ENCODE measurements at places on chromosomes 1 and 21. TPM values are rescaled to one million over a fixed set of nuclear protein-coding genes. Genes with fewer than 3 reads are reported as not detected.

- H3K4me3 ChIP-seq: no peak overlapping the region
- no peaks in the 10 kb centered on the region for H3K27me3 ChIP-seq
Observed at GRCh38 chr1:205304046-205304694, 17.4 kb downstream of the NUAK2 start.

ZNF648 gene
- total RNA-seq: 1.8 TPM

DNA sequence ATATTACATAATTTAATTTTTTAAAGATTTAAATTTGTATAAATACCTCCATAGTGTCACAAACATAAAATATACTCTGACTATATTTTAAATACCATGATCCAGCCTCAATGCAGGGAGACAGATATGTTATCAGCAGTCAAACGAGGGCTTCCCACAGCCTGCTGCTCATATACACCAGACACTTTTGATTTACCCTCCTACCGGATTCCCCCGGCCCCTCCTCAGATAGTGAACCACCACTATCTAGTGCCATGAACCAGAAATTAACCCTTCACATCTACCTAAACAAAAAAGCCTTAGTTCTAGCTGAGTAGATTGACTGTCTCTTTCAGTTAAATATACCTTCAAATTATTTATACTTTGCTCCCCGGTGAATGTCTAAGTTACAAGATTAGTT, 52.4 kb upstream of the C1orf53 start:
- H3K4me3 ChIP-seq: no peak overlapping the region
- H3K27me3 ChIP-seq: no peaks in the 10 kb centered on the region
- no peaks in the 10 kb centered on the region for H3K4me1 ChIP-seq
- H3K36me3 ChIP-seq: no peaks in the 10 kb centered on the region

- no peaks in the 10 kb centered on the region for H3K36me3 ChIP-seq
- no peak overlapping the region for H3K27ac ChIP-seq
- H3K4me3 ChIP-seq: no peak overlapping the region
- no peaks in the 10 kb centered on the region for H3K27me3 ChIP-seq
- no peak for DNase-seq
- H3K4me1 ChIP-seq: no peaks in the 10 kb centered on the region
Observed at GRCh38 chr1:224710196-224710595, 94.1 kb downstream of the CNIH3 start.

EBNA1BP2 gene
- total RNA-seq: 29.1 TPM

- DNase-seq: no peak
- no peaks in the 10 kb centered on the region for H3K4me1 ChIP-seq
- no peak overlapping the region for H3K27ac ChIP-seq
- H3K4me3 ChIP-seq: no peak overlapping the region
- no peaks in the 10 kb centered on the region for H3K27me3 ChIP-seq
- no peaks in the 10 kb centered on the region for H3K36me3 ChIP-seq
Observed at GRCh38 chr1:200221614-200222282, 188.1 kb downstream of the ZNF281 start.

GRCh38 chr1:43660355-43660754, 10.4 kb downstream of the KDM4A start:
- no peak overlapping the region for H3K27ac ChIP-seq
- no peaks in the 10 kb centered on the region for H3K36me3 ChIP-seq
- H3K4me1 ChIP-seq: no peaks in the 10 kb centered on the region
- DNase-seq: no peak
- H3K4me3 ChIP-seq: no peak overlapping the region

- no peak overlapping the region for H3K27ac ChIP-seq
- H3K4me1 ChIP-seq: no peaks in the 10 kb centered on the region
- no peak for DNase-seq
Observed at GRCh38 chr1:193905288-193906085, 719.1 kb upstream of the B3GALT2 start.

- no peak overlapping the region for H3K4me3 ChIP-seq
- no peaks in the 10 kb centered on the region for H3K36me3 ChIP-seq
- no peaks in the 10 kb centered on the region for H3K27me3 ChIP-seq
- H3K4me1 ChIP-seq: no peaks in the 10 kb centered on the region
Observed at GRCh38 chr1:83791821-83792437, 207.0 kb downstream of the TTLL7 start.

DNA sequence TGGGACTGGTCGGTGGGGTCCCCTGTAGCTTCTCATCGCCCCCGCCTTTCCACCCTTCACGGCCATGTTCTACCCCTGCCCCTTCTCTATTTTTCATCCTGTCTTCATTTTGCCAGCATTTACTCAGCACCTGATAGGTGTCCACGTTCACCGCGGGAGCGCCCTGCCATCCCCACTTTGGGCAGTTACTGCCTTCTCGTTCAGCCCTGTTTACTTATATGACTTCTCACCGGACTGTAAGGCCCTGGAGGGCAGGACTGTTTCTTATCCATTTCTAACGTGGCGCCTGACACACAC, 380 bp downstream of the MFN2 start:
- peak overlapping the region; percentile 90 for H3K4me3 ChIP-seq
- no peaks in the 10 kb centered on the region for H3K27me3 ChIP-seq
- H3K4me1 ChIP-seq: peaks cover 15% of the 10 kb centered on the region
- H3K36me3 ChIP-seq: no peaks in the 10 kb centered on the region
- H3K27ac ChIP-seq: peak overlapping the region; percentile 91

- H3K36me3 ChIP-seq: no peaks in the 10 kb centered on the region
- H3K4me1 ChIP-seq: no peaks in the 10 kb centered on the region
- H3K27ac ChIP-seq: no peak overlapping the region
- H3K4me3 ChIP-seq: no peak overlapping the region
- no peak for DNase-seq
Observed at GRCh38 chr1:68377098-68377497, 72.7 kb downstream of the RPE65 start.

GRCh38 chr1:4756851-4757580, 102.6 kb downstream of the AJAP1 start:
- DNase-seq: no peak
- no peak overlapping the region for H3K4me3 ChIP-seq
- H3K4me1 ChIP-seq: no peaks in the 10 kb centered on the region
- H3K27me3 ChIP-seq: no peaks in the 10 kb centered on the region
- no peaks in the 10 kb centered on the region for H3K36me3 ChIP-seq

GRCh38 chr1:57578680-57579079, 154.8 kb upstream of the DAB1 start:
- H3K27me3 ChIP-seq: no peaks in the 10 kb centered on the region
- no peak overlapping the region for H3K27ac ChIP-seq
- no peak for DNase-seq
- no peak overlapping the region for H3K4me3 ChIP-seq
- H3K4me1 ChIP-seq: no peaks in the 10 kb centered on the region
- no peaks in the 10 kb centered on the region for H3K36me3 ChIP-seq

- no peak overlapping the region for H3K4me3 ChIP-seq
- H3K27ac ChIP-seq: no peak overlapping the region
- no peaks in the 10 kb centered on the region for H3K4me1 ChIP-seq
- DNase-seq: no peak
- H3K27me3 ChIP-seq: no peaks in the 10 kb centered on the region
Observed at GRCh38 chr1:15011661-15012060, 141.9 kb upstream of the TMEM51 start.

DNA sequence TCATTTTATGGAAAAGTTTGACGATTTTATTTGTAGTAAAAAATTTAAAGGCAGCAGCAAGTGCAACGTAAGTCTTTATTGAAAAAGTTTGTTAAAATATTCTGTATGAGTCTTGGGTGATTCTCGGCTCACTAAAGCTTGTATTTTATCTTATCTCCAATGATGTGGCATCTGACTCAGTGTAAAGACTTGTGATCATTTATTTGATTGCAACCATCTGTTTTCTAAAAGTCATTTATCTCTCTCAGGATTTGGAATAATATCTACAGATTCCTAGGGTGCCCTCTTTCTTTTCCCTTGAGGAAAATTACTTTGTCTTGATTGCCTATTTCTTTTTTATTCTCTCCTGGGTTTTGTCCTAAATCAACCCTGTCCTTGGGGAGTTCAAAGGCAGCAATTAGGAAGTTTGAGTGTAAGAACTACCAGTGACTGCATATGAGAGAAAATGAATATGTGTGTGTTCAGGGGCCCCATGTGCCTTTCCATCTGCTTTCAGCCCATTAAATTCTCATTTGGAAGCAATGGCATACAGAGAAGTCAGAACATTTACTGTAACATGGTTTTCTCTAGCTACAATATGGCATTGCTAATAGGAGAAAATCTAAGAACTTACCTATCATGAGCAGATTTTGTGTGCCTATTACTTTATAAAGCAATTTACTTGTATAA, 575.0 kb upstream of the CHRM3 start:
- no peak for DNase-seq
- no peaks in the 10 kb centered on the region for H3K36me3 ChIP-seq
- no peaks in the 10 kb centered on the region for H3K4me1 ChIP-seq
- no peak overlapping the region for H3K4me3 ChIP-seq
- H3K27me3 ChIP-seq: no peaks in the 10 kb centered on the region
